ENCODE measurements at places on chromosomes 3 and 15. TPM values are rescaled to one million over a fixed set of nuclear protein-coding genes. Genes with fewer than 3 reads are reported as not detected.

GRCh38 chr3:130384476-130385025, 39.1 kb downstream of the COL6A5 start:
- DNase-seq = no peak

- no peak for DNase-seq
Observed at GRCh38 chr3:197021231-197021630, 8.4 kb downstream of the MELTF start.

GRCh38 chr15:96736384-96736783, 405.9 kb downstream of the NR2F2 start:
- no peak for DNase-seq

GRCh38 chr3:83248454-83248853, 1487.0 kb upstream of the GBE1 start:
- peak; percentile 14 for DNase-seq

DNA sequence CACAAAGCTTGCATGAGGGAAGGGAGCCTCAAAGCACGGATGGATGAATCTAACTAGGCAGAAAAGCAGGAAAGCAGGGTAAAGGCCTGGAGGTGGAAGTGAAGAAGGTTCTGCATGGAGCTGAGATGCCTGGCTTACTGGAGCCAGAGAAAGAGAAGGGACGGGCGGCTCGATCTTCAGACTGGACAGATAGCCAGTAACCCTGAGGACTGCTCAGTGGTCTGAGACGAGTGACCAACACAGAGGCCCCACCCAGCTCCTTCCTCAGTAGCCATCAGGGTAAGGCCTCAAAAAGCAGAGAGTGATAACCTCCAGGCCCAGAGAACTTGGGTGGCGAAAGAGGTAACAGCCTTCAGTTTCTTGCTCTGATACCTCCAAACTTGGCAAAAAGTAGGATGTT, 6.4 kb downstream of the CLN6 start:
- DNase-seq = no peak

DNA sequence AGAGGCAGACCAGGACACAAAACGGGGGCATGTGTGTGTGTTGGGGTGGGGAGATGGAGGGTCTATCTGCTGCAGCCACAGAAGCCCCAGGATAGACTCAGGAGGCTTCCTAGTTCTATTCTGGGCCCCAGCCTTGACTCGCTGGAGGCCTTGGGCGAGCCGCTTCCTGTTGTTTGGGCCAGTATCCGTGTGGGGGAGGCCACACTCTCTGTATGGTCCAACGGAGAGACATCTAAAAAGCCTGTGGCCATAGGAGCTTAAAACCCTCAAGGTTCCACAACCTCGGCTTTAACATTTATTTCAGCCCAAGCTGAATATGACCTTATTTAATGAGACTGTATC, 32.8 kb downstream of the POC1A start:
- DNase-seq = peak; percentile 19

DNA sequence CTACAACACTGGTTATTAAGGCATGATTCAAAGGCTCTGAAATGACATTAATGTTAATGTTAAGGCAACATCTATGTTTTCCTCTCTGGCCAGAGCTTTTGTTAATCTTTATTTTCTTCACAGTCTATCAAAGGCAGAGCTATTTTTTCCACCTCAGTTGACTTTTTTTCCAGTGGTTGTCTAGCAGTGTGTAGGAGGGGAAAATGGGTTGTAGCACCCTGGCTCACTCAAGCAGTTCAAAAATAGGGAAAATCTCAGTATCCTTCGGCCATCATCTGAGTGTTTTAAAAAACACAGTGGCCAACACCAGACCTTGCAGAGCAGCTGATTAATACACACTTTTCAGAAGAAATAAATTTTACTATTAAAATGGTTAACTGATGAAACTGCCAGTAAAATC, 21.4 kb downstream of the CBLB start:
- no peak for DNase-seq

DNA sequence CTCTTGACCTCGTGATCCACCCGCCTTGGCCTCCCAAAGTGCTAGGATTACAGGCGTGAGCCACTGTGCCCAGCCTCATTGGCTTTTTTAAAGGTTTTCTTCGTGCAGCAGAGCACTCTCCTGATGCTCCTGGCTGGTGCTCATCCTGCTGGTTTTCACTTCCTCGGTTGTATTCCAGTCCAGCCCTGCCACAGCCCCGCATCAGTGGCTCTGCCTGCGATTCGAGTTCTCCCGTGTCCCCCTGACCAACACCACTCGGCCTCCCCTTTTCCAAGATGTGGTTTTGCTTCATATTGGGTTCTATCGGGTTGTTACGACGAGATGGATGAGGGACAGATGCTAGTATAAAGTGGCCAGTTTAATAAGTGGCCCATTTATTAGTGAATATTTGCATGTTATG, 27.8 kb downstream of the EFCC1 start:
- no peak for DNase-seq

GRCh38 chr15:38620851-38621594, 56.4 kb upstream of the RASGRP1 start:
- DNase-seq = no peak

DNA sequence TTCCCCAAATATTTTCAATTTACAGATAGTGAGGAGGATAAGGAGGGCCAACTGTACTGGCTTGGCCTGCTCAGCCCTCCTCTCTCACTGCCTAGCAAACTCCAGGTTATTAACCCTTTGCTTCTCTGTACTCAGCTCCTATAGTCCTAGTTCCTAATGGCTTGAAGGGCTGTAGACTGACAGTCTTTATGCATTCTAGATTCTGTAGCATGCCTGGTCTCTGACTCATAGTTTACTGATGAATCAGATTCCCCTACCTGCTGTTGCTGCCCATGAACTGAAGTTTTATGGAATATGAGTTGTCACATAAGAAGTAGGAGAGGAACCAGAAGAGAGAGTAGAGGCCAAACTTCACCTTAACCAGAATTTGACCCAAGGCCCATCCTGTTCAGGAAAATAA, 27.1 kb upstream of the MAP3K13 start:
- no peak for DNase-seq

GRCh38 chr3:172096881-172097420, 57.6 kb downstream of the FNDC3B start:
- no peak for DNase-seq

GRCh38 chr15:79329171-79329611, 18.3 kb downstream of the TMED3 start:
- DNase-seq = no peak

DNA sequence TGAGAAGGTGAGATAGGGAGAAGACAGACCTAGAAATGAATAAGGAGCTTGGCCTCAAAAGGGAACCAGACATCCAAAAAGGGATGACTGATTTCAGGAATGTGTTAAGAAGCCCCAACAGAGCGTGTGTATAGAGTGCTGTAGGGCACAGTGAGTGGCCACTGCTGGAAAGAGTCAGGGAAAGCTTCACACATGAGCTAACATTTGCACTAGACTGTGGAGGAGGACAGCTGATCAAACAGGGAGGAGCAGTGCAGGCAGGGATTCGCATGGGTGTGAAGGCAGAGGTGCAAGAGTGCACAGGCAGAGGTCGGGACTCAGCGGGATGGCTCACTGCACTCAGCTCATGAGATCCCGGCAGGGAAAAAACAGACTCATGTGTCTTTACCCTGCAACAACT, 61.8 kb downstream of the NPTN start:
- no peak for DNase-seq

Gene FBXO40
- not detected for total RNA-seq

Gene ROPN1
- not detected for total RNA-seq

Gene SPRED1
- 21.1 TPM for total RNA-seq

Gene CCR8
- not detected for total RNA-seq

Gene DUOXA2
- total RNA-seq = not detected

Gene NTRK3
- 2.5 TPM for total RNA-seq

Gene RNF111
- total RNA-seq = 41.6 TPM

Measured in OCI-LY7 (cell line).